ENCODE measurements at places on chromosomes 6 and 20. TPM values are rescaled to one million over a fixed set of nuclear protein-coding genes. Genes with fewer than 3 reads are reported as not detected.

The GLP1R gene
- not detected for total RNA-seq

The SPATS1 gene
- not detected for total RNA-seq

The BMP7 gene
- total RNA-seq = not detected

The MACROD2 gene
- total RNA-seq = 2.2 TPM

- DNase-seq = no peak
Observed at GRCh38 chr20:20003031-20003954, 13.9 kb upstream of the NAA20 start.

DNA sequence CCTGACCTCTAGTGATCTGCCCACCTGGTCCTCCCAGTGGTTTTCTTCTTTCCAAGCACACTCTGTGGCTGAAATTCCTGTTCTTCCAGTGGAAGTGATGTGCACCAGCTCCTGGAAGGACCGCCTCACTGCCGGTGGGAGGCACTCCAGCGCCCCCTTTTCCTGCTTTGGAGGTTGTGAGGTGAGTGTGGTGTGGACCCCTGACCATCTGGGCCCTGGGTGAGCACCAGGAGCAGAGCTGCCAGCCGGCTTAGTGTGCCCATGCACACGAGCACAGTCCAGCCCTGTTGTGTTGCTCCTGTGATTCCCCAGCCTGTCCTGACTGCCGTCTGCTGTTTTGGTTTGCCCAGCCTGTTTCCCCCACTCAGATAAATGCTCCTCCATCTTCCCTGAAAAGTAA is 134.6 kb downstream of the FNDC1 start:
- no peak for DNase-seq

DNA sequence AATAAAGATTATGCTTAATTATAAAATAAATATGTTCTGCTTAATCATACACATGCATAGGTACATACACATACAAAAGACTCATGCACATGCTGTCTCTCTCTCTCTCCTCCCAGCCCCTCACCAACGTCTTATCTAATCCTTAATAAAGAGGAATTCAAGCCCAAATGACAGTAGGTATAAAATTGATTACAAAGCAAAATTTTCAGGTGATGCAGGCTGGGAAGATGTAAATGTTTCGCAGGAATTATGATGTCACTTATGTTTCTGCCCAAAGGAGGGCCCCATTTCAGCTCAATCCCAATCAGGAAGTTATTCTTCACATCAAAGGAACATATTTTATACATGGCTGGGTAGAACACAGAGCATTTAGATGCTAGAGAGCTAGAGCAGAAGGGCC is 284.6 kb upstream of the ID4 start:
- DNase-seq = no peak

DNA sequence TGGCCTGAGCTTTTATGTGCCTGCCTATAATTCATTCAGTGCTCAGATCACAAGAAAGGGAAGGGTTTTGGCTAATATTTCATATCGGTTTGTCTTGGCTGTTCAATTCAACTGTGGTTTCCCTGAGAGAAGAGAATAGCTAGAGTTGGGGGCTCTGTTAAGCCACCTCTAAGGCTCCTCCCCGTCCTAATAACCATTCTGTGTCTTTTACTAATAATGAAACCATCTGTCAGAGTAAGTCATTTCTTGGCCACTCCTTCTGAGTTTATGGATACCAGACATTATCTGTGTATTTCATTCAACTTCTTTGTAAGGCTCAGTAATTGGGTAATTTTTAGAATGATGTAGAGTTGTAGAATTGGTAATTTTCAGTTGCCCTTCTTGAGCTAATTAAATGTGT is 5.2 kb downstream of the STX11 start:
- no peak for DNase-seq

- DNase-seq = no peak
Observed at GRCh38 chr6:157928428-157928827, 53.2 kb upstream of the SYNJ2 start.

DNA sequence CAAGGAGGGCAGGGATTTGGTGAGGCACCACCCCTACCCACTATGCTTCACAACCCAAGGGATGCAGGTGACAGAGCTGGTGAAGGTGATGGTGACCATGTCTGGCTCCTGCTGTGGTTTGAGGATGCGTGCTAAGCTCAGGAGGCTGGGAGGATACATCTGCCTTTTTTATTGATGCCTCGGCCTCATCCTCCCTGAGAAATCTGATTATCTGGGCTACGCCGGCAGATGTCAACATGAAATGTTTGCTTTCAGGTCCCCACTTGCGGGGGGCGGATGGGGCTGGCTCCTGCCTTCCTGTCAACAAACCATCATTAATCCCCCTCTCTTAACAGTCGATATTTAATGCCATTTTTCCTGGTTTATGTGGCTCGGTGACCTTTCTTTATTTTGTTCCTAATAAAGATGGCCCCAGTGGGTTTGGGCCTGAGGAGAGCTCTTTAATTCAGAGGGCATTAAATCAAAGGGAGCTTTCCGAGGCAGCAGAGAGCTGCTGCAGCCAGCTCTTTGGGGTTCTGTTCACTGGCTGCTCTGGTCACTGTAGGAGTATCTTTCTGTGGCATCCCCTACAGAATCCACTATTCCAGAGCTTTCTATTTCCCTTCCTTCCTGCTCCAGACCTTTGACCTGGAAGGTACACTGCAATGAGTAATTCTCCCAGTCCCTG is 33.5 kb upstream of the LRFN2 start:
- no peak for DNase-seq

All from HT-29 (cell line).